Activated T-helper 1 cell treated with anti-CD3 and anti-CD28 coated beads, Interleukin-12 subunit alpha, Interleukin-12 subunit beta, Interleukin-2, Interleukin-4 antibody, amounts not matched to agents 30 ng/mL and 10 ng/mL and 1 ng/mL, durations not matched to agents 14 hours and 24 hours and 36 hours (primary cell): ENCODE measurements at places on chromosomes 5 and 9. TPM values are rescaled to one million over a fixed set of nuclear protein-coding genes. Genes with fewer than 3 reads are reported as not detected.

GRCh38 chr5:81608976-81609375 lies 141.9 kb downstream of the SSBP2 start:
- DNase-seq = no peak

DNA sequence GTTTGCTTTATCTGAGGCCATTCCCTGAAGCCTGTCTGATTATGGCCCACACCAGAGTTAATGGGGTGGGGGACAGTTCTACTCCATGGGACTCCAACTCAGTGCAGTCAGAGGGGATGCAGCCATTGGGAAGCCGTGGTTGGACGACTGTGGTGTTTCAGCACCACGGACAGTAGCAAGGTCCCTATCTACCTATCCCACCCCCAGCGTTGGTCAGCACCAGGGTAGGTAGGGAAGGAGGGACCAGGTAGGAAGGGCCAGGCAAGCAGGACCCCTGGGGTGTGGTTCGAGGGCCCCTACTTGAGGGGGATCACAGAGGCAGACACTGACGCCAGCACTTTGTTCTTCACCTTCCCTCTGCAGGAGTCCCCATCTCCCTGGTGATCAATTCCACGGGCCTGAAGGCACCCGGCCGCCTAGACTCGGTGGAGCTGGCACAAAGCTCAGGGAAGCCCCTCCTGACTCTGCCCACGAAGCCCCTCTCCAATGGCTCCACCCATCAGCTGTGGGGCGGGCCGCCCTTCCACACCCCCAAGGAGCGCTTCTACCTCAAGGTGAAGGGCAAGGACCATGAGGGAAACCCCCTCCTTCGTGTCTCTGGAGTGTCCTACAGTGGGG lies 33.2 kb downstream of the HMCN2 start:
- no peak for DNase-seq

DNA sequence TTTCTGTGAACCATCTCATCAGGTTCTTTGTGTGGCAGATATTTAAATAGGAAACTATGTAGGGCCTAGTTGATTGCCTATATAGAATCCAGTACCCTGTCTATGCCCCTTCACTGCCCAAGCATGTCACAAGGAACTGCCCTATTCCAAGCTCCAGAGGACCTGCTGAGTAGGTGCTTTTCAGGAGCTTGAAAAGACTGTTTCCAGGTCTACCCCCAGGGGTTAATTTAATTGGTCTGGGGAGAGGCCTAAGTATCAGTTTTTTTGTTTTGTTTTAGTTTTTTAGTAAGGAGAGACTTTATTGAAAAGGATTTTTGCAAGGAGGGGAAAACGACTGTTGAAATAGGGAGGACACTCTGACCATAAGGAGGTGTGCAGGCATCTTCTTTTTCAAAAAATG lies 43.3 kb downstream of the EXOSC2 start:
- DNase-seq = no peak

- DNase-seq = no peak
Observed at GRCh38 chr5:455806-456205, 12.8 kb downstream of the EXOC3 start.

- DNase-seq = no peak
Observed at GRCh38 chr5:142020122-142020659, 7.4 kb upstream of the GNPDA1 start.

- no peak for DNase-seq
Observed at GRCh38 chr9:14806941-14807520, 84.5 kb upstream of the CER1 start.

GRCh38 chr9:37955781-37956422 lies 52.0 kb upstream of the SLC25A51 start:
- no peak for DNase-seq

DNA sequence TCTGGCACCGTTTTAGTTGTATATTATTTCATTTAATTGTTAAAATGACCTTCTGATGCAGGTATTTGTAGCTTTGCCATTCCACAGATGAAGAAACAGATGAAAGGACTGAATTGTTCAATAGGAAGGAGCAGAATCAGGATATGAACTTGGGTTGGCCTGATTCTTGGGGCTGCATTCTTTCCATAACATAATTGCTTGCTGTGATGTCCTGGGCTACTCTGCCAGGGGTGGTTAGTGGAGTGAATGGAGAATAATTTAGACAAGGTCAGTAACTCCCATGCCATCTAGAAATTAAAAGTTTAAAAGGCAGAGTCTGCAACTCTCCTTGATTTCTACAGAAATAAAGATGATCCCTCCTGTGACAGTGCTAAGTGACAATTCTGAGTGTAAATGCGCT lies 15.9 kb downstream of the TLR4 start:
- DNase-seq = no peak

DNA sequence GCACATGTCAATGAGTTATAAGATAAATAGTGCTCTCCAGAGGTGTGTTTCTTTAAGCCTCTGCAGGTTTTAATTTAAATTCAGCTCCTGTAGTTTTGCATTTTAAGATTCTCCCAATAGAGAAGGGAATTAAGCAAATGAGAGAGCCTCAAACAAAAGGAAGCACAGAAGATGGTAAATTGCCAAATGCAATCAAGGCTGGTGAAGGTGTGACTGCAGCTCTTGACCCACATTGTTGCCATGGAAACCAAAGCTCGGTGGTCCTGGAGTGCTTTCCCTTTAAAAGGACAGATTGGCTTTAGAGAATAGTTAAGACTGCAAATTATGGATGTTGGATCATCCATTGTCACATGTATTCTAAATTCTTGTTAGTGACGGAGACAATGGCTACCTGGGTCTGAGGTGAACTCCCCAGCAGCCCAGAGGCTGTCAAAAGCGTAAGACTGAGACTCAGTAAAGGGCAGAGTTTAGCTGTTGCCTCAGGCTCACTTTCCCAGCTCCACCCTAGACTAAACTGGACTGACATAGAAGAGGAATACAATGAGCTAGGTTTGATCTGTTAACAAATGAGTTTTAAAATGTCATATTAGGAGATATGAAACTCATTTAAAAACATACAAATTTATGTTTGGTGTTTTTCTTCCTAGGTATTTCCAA lies 12.3 kb downstream of the GAPT start:
- no peak for DNase-seq

GRCh38 chr9:81083854-81084512 lies 605.4 kb downstream of the TLE1 start:
- no peak for DNase-seq

DNA sequence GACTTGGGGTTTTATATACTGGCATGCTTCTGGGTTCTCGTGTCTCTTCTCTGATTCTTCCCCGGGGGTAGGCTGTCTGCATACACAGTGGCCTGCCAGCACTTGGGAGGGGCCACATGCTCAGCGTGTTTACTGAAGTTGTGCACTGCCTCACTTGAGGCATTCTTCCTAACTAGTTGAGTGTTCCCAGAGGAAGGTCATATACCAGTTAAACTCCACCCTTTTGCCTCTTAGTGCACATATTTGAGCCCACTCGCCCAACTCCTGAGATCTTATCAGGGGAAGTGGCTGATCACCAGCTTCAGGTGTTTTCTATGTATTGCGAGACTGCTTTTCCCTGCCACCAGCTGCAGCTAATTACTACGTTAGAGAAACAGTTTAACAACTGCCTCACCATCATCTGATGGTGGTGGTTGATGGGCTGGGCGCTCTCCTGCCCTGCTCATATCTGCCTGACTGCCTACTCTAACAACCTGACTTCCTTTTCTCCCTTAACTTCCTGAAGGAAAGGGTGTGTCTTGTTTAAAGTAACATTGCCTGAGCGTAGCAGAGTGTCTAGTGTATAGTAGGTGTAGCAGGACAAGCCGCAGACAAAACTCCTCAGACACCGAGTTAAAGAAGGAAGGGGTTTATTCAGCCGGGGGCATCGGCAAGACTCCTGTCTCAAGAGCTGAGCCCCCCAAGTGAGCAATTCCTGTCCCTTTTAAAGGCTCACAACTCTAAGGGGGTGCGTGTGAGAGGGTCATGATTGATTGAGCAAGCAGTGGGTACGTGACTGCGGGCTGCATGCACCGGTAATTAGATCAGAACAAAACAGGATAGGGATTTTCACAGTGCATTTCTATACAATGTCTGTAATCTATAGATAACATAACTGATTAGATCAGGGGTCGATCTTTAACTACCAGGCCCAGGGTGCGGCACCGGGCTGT lies 60.1 kb upstream of the CLINT1 start:
- peak; percentile 5 for DNase-seq

DNA sequence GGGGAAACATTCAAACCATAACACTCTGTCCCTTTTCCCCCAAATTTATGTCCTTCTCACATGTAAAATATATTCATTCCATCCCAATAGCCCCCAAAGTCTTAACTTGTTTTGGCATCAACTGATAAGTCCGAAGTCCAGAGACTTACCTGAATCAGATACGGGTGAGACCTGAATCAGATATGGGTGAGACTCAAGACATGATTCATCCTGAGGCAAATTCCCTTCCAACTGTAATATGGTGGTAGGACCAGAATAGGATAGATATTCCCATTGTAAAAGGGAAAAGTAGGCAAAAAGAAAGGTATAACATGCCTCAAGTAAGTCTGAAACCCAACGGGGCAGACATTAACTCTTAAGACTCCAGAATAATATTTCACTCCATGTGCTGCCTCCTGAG lies 115.6 kb upstream of the CKMT2 start:
- no peak for DNase-seq

DNA sequence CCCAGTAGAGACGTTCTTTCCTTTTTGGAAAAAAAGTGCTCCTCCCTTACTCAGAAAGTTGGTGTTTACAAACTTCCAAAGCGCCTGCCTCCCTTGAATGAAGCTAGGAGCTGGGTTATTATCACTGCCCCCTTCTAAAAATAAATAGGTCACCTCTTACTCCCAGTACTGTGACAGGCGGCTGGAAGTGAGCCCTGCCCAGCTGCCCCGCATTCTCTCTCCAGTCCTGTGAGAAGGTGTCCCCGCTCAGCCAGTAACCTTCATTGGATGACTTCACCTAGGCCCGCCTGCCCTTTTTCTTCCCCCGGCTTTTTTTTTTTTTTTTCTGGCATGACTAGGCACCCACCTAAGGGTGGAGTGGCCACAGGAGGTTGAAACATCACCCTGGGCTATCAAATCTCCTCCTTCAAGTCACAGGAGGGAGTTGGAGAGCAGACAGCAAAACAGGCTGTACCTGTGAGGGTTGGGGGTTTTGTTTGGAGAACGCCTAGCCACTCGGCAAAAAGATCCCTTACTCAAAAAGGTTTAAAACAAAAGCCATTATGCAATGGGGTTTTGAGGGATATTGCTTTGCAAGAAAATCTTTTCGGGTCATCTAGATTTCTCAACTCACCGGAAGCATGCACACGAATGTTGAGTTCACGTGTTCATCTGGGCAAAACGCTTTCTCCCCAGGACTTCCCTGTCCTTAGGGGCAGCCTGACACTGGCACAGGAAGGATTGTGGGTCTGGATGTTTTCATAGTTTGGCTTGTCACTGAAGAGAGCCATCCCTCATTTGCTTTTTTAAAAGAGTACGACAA lies 43.3 kb upstream of the ZNF622 start:
- no peak for DNase-seq

DNA sequence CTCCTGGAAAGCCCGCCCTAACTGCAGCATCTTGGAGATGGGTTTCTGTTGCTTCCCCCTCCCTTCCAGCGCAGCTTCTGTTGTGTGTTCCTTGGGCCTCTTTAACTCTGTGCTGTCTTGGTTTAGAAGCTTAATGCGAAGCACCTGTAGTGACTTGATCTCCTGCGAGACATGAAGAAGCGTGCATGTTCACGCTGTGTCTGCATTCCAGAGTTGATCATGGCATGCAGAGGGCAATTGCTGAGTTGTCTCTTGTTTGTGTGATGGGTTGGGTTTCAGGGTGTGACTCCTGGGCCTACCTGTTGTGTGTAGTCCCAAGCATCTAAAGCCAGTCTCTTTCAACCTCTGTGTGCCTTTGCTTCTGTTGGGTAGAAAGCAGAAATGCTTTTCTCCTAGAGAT lies 155.6 kb downstream of the SMARCA2 start:
- no peak for DNase-seq

DNA sequence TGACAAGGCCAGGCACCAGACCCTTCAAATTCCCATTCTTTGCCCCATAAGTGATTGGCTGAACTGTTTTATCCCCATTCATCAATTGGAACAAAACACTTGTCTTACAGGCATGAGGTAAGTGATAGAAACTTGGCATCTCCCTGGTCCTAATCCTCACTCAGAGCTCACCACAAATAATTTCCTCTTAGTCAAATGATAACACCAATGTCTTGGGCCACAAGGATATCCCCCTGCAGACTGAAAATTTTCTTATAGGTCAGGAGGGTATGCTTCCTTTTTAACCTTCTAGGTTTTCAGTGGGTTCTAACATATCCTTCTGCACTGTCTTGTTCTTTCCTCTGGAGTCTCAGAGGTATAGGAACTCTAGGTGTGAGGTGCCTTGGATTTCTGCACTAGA lies 14.5 kb downstream of the TNFSF15 start:
- DNase-seq = no peak

DNA sequence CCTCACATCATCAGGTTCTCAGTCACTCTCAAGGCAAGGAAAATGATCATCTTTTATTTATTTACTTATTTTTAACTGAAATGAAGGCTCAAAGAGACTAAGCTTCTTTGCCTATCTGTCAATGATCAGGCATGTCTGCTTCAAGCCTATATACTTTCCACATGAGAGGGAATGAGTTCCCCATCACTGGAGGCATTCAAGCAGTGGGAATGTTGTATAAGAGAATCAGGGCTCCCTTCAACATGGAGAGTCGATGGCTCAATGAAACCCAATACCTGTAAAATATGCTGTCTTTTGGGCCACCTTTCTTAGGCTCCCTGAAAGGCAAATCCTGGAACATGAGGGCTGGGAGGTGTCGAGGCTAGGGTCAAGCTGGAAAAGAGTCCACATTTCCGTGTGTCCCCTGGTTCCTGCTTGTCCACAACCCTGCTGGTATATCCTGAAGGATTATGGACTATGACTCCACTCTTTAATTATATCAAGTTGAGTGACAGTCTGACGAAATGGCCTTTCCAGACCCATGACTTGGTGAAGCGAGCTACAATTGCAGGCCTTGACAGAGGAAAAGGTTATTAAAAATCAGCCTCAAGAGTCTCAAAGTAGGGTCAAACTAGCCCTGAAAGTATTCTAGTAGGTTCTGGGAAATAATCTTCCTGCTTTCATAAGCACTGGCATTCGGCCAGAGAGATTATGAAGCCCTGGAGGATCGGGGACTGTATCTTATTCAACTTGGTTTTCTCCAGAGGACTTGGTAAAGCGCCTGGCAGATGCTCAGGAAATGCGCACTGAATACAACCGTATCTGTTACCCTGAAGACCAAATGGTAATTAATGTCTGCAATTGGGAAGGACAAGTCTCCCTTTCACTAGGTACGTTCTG lies 145.9 kb upstream of the TBC1D2 start:
- no peak for DNase-seq

Gene PCDHB12
- total RNA-seq = not detected in 2 replicates

Gene SIMC1
- 36.7 and 42.2 TPM in 2 replicates for total RNA-seq

Gene NINJ1
- 94.2 and 95.3 TPM in 2 replicates for total RNA-seq

Gene FAM153A
- 6.3 and 6.5 TPM in 2 replicates for total RNA-seq

Gene TSSK1B
- total RNA-seq = not detected in 2 replicates

Gene SEC24A
- 26.5 and 27.2 TPM in 2 replicates for total RNA-seq

Gene CDH9
- not detected in 2 replicates for total RNA-seq

Gene SMIM33
- total RNA-seq = 0.29 and 0.39 TPM in 2 replicates

Gene PRSS3
- not detected in 2 replicates for total RNA-seq

Gene PLEKHG4B
- total RNA-seq = not detected in 2 replicates

Gene TAF1L
- total RNA-seq = 0.03 TPM in 1 of 2 replicates, not detected in the other

Gene ZNF483
- 2.4 and 3.5 TPM in 2 replicates for total RNA-seq
